ENCODE measurements at places on chromosomes 5 and 9.

DNA sequence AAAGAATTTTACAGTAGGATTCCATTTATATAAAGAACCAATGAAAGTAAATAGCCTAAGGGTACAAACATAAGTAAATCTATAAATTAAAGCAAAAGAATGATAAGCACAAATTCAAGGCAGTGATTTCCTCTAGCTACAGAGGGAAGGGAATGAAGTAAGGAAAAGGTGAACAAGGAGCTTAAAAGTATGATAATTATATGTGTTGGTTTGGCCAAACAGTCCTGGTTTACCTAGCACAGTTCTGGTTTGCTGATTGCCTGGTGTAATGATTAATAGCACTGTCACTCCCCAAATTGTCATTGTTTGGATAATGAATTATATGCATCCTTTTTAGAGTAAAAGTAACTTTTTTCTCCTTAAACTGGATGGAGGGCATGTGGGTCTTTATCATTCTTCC, 15.0 kb upstream of the TMEM161B start:
- no peak for DNase-seq

DNA sequence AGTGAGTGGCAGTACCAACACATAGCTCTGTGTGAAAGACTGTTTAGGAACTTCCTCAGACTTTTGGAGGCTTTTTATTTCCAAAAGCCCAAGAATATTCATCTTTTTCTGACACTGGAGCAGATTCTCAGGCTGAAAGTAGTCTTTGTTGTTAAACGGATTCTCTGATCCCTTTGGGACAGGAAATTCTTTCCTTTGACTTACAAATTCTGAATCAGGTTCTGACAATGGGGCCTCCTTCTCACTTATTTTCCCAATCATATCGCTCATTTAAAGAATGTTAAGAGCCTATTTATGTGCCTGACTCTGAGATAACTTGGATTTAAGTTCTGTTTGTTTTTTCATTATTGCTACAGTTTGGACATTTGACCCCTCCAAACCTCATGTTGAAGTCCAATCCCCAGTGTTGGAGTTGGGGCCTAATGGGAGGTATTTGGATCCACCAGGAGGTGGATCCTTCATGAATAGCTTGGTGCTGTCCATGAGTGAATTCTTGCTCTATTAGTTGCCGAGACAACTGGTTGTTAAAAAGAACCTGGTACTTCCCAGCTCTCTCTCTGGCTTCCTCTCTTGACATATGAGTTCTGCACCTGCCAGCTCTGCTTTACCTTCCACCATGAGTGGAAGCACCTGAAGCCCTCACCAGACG, 4.1 kb upstream of the ADGRV1 start:
- DNase-seq = no peak

DNA sequence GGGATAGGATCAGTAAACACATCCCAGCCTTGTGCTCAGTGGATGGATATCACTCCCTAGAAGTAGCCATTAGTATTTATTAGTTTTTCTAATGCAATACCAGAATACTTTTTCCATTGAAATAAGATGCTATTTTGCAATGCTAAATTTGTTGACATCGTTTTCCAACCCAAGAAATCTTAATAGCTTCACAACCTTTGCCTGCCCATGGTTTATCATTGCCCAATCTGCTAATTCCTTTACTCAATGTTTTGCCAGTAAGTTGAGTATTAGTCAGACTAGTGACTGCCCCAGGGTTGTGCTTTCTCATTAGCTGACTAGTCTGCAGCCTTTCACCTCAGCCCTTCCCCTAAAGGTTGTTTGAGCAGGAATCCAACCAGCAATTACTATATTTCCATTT, 62.9 kb downstream of the NREP start:
- DNase-seq = no peak

DNA sequence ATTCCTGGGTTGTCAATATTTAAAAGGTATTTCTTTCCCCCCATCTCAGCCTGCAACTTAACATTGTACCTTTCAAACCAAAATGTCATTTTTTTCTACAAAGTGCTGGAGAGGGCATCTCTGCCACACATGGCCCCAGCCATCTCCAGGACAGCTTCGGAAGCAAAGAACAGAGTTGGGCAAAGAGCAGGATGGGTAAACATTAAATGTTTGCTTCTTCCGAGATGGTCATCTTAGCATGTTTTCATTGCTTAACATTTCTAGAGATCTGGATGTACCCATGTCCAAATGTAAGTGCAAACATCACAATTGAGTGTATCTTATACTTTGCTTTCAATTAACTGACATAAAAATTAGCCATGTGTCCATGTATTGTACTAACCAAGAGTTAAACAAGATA, 14.3 kb upstream of the F2RL2 start:
- DNase-seq = no peak

DNA sequence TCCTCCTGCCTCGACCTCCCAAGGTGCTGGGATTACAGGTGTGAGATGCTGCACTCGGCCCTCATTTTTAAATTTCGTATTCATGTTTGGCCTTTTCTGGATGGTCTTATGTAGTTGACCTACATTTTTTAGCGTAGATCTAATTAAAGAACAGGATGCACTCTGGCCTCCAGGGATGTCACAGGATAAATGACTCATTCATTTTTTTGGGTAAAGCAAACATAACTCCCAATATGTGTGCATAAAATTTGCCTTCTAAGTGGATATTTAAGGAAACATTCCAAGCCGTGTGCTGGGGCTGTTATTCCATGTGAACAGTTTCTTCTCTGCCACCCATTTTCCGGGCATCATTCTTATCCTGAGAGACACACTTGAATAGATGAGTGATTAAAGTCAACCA, 501.6 kb downstream of the IRX1 start:
- no peak for DNase-seq

DNA sequence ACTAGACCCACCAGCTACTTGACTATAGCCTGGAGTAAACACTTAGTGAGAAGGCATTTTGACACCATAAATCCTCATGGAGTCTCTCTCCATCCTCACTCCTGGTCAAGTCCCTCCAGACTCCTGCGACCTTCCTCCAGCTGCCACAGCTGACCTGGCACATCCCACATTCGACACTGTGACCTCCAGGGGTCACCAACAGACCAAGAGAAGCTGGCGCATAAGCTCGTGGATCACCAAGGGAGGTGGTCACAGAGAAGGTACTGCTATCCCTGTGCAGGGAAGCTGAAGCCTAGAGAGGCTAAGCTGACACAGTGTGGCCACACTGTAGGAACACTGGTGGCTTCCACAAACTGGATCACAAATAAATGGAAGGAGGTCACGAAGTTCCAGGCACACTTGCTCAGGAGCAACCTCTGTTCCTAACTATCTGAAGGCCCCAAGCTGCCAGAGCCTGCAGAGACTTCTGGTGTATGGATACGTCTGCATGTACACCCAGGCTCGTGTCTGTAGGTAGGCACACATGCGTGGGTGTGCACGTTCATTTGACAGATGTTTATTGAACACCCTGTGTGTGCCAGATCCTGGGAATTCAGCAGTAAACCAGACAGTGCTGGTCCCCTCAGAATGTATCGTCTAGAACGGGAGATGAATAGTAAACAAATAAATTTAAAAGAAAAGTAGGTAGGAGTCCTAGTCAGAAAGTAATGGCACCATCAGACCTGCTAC, 104.4 kb downstream of the C5orf15 start:
- no peak for DNase-seq

GRCh38 chr5:117207088-117207668, 632.6 kb upstream of the SEMA6A start:
- no peak for DNase-seq

GRCh38 chr9:21841133-21841532, 38.7 kb downstream of the MTAP start:
- DNase-seq = no peak

GRCh38 chr9:134855231-134855899, 25.2 kb upstream of the FCN2 start:
- DNase-seq = no peak

DNA sequence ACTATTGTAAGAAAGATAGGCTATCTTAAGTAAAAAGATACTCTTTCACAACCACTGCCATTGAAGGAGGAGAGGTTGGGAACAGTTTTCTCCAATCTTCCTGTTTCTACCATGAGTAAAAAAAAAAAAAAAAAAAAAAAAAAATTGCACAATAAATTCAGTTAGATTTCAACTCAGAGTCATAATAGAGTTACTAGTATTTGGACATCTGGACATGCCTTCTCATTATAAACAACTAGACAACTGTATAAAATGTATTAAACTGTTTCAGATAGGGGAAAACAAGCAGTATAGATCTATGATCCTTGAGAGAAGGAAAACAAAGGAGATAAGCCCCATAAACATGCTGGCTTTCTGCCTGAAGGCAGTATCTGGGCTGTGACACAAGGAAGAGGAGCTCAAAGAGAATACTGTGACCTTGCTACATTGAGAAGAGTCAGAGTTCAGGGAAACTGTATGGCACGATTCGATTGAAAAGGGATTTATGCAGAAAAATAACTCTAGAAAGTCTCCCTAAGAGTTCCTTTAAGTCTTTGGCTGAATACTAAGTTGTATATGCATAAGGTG, 249.2 kb upstream of the POU5F2 start:
- DNase-seq = no peak

GRCh38 chr9:18208166-18209059, 265.5 kb upstream of the ADAMTSL1 start:
- no peak for DNase-seq

GRCh38 chr5:112183874-112184273, 235.2 kb downstream of the EPB41L4A start:
- DNase-seq = no peak

DNA sequence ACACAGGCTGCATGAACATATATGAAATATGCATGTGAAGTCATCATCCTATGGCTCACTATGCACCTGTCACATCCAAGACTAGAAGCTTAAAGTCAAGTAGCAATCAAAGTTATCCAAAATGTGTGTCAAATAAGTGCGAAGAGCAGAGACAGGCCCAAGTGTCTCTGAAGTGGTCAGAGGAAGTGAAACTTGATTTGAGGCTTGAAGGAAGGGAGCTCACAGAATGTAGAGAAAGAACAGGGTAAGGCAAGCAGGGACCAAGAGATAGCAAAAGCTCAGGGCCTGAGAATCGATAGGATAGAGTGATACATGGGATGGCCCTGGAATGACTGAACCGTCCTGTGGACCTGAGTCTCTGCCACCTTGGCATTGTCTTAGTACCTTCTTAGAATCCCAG, 274.3 kb upstream of the TRPC7 start:
- DNase-seq = no peak

DNA sequence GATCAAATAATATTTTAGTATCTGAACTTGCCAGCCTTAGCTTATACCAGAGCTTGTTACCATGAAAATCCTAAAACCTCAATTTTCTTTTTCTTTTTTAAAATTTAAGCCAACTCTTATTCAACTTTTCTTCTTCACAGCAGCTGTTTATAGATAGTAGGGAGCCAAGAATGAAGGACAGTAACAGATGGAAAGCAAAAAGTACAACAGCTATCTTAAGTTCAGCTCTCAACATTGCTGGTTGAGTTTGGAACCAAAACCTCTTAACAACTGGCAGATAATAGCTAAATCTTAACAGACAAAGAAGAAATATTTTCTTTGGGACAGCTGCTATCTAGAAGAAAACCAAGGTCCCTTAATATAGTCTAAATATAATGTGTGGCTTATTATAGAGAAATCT, 74.7 kb downstream of the PJA2 start:
- no peak for DNase-seq
